Activated CD4-positive, alpha-beta memory T cell treated with anti-CD3 and anti-CD28 coated beads, Interleukin-2, amount 10 ng/mL, durations not matched to agents 7 days and 5 days (primary cell): ENCODE measurements at places on chromosomes 11 and 22.

GRCh38 chr11:33747979-33748378, 11.8 kb upstream of the CD59 start:
- no peak for DNase-seq

- DNase-seq: no peak
Measured at GRCh38 chr11:132142554-132142953, 772.1 kb downstream of the NTM start.

DNA sequence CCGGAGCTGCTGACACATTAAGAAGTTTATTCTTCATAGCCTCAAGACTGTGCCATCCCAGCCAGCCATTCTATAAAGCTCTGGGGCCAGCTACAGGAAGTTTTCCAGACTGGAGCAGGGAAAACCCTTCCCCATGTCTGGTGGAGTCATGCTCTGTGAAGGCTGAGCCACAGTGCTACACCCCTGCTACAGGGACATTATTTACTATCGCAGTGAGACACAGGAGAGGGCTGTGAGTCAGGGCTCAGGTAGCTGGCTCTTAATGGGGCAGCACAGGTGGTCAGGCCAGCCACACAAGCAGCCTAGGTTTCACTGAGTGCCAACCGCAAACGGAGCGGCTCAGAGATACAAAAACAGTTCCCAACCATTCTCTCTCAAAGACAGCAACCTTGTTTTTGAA, 12.1 kb downstream of the HPS4 start:
- no peak for DNase-seq

GRCh38 chr11:115226556-115226955, 277.7 kb downstream of the CADM1 start:
- DNase-seq: no peak

- peak; percentile 42 for DNase-seq
Measured at GRCh38 chr11:69711822-69712801, 8.3 kb upstream of the FGF19 start.

DNA sequence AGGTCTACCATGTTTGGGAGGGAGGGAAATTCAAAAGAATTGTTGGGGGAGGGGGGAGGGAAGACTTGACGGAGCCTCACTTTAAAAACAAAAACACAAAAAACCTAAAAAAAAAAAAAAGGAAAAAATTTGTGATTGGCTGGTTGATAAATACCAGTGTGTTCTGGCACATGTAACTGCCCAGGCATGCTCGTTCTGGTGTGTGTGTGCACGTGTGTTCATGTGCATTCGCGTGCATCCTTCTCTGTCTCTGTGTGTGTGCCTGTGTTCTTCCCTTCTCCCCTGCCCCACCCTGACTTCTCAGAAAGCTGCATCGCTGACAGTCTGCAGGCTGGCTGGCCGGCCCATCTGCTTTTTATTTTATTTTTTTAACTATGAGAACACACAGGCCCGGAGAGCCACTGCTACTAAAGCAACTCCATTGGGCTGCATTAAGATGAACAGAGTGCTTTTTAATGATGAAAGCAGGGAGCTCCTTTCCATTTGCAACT, 22.6 kb upstream of the ADSL start:
- DNase-seq: peak; percentile 65

DNA sequence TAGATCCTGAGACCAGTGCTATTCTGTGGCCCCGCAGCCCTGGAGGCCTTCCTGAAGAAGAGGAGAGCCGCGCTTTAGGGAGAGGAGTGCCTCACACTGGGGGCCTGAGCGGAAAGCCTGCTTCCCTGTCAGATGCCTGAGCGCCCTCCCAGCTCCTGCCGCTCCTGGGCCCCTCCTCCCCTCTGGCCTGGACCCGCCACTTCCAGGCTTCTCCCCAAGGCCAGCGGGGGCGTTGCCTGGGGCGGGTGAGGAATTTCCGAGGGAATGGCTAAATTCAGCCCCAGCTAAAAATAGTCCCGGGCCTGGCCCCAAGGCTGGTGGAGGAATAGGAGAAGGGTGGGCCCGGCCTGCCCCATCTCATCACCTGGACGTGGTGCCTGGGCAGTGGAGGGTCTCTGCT, 15.4 kb downstream of the ARHGEF17 start:
- DNase-seq: no peak

DNA sequence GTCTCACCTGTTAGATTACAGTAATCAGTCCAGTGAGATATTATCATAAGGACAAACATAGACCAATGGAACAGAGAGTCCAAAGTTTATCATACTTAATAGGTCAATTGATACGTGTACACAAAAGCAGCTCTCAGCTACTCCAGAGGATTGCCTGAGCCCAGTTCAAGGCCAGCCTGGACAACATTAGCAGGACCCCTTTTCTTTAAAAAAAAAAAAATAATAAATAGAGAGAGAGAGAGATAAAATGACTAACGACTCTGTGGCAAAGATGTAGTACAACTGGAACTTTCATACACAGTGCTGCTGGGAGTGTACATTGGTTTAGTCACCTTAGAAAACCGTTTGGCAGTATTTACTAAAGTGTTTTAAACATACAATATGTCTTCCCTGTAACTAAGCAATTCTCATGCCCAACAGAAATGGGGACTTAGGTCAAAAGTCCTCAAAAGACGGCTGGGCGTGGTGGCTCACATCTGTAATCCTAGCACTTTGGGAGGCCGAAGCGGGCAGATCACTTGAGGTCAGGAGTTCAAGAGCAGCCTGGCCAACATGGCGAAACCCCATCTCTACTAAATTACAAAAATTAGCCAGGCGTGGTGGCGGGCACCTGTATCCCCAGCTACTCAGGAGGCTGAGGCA, 10.6 kb downstream of the SNX32 start:
- no peak for DNase-seq

DNA sequence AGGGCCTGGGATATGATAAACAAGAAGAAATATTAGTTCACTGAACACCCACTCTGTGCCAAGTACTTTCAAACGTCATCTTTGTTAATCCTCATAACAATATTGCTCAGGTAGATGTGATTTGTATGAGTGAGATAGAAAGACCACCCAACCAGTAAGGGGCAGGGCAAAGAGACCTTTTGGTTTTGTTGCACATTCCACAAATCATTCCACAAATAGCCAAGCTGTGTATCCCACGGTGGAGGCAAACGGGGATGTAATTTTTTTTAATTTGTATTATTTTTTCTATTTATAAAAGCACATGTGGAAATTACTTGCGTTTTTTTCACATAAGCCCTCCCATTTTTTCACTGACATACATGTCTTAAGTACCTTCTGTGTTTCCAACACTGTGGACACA, 29.0 kb downstream of the LAYN start:
- no peak for DNase-seq

GRCh38 chr22:23840026-23840425, 1.2 kb upstream of the DERL3 start:
- no peak for DNase-seq

DNA sequence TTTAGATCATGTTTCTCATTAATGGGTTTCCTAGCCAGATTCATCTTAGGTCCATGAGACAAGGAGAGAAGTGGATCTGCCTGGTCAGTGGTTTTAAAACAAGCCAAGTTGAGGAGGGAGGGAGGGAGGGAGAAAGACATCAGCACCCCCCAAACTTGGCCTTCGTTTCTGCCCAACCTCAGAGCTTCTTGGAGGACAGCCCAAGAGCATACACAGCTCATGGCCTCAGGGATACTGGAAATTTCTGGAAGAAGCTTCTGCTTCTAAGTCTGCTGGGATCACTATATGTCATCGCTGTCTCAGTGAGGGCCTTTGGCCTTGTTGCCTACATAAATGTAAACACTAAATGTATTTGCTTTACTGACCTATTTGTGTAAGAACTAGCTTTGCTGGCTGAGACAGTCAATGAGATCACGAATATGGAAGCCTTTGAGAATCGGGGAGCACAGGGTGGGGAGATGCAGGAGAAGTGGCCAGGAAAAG, 375.1 kb downstream of the BUD13 start:
- no peak for DNase-seq

- DNase-seq: no peak
Measured at GRCh38 chr11:36300650-36301049, 4.6 kb downstream of the PRR5L start.

DNA sequence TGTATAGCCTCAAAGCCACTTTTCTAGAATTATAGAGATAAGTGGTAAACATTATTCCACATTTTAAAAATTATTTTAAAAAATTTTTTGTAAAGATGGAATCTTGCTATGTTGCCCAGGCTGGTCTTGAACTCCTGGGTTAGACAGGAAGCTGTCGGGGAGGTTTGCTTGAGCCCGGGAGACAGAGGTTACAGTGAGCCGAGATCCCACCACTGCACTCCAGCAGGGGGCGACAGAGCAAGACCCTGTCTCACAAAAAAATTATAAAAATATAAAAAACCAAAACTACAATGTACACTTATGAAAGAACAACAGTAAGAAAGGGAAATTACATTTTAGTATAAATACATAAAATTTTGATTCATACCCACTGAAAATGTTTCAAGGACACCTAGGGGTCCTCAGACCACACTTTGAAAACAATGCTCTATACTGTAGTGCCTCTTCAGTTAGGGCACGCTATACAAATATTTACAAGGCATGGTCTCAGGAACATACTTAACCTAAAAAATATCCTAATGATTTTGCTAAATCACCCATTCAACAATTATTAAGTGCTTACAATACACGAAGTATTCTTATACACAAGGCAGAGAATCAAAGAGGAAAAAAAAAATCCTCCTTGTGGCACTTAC, 111.2 kb downstream of the MRTFA start:
- peak; percentile 73 for DNase-seq

DNA sequence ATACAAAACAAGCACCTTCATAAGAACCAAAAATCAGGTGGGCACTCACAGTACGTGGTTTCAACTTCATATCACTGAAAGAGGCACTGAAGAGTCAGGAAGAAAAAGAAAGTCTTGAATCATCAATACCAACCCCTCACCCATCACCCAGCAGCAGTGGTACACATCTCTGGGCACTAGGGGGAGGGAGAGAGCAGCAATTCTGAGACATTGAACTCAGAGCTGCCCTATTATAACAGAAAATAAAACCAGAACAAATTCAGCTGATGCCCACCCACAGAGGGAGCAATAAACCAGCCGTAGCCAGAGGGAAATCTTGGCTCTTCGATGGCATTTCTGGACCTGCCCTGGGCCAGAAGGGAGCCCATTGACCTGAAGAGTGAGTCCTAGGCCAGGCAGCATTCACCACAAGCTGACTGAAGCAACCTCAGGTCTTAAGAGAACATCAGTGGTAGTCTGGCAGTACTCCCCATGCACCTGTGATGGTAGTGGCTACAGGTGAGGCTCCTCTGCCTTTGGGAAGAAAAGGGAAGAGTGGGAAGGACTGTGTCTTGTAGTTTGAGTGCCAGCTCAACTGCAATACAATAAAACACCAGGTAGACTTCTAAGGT, 42.2 kb upstream of the FAM181B start:
- peak; percentile 44 for DNase-seq

DNA sequence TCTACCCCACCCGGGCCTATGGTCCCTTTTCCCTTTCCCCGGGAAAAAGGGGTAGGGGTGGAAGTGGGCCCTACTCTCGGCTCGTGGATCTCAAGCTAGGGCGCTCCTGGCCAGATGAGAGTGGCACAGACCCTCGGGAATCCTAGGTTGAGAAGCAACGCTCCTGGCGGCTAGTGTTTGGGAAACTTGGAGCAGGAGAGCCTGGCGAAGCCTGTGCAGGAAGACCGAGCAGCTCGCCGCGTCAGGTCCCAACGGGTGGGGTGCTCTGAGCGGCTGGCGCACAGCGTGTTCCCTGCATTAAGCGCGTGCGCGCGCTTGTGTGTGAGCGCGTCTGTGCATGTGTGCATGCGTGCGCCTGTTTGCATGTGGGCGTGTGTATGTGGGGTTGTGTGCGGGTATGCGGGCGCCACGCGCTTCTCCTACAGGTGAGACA, 7.1 kb upstream of the FLI1 start:
- DNase-seq: peak; percentile 58
